ENCODE measurements at places on chromosomes 7 and 10.

- no peak for DNase-seq
These were observed 62.5 kb upstream of the KMT2E start for GRCh38 chr7:104951546-104951945.

GRCh38 chr10:49389361-49389933 lies 6.4 kb downstream of the DRGX start:
- DNase-seq = no peak

- no peak for DNase-seq
These were observed 104.7 kb upstream of the RHEB start for GRCh38 chr7:151624246-151624928.

- no peak for DNase-seq
These were observed 1148.5 kb upstream of the CELF2 start for GRCh38 chr10:9869205-9869604.

GRCh38 chr7:149689291-149689721 lies 84.1 kb downstream of the ZNF467 start:
- no peak for DNase-seq

- DNase-seq = no peak
These were observed 3.0 kb downstream of the BRI3 start for GRCh38 chr7:98284335-98285036.

DNA sequence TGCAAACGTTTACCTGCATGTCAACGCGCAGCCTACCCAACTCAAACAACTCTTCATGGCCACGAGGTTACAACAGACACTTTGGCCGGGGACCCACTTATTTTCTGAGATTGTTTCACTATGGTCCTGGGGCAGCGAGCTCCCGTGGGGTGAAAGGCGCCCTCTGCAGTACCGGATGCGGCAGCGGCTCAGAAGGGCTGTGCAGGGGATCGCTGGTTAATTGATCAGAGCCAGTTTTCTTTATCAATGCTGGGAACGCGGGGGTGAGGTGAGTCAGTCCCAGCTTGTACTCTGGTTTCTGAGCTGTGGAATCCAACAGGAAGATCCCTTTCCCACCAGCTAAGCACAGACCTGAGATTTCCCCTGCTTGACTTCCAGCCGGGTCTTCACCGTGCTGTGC lies 366.5 kb upstream of the KLF6 start:
- no peak for DNase-seq

DNA sequence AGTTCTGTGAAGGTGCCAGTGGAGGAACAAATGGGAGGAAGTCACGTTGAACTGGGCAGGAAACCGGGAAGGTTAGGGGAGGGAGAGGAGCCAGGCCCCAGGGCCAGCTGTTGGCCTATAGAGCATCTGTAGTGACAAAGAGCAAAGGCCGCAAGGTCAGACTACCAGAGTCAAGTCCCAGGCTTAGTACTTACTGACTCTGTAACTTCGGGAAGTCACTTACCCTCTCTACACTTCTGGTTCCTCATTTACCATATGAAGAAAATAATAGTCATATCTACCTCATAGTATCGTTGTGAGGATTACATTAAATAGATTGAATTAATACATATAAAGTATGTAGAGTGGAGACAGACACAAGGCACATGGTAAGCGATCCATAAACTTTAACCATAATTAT lies 101.8 kb upstream of the FZD1 start:
- no peak for DNase-seq

DNA sequence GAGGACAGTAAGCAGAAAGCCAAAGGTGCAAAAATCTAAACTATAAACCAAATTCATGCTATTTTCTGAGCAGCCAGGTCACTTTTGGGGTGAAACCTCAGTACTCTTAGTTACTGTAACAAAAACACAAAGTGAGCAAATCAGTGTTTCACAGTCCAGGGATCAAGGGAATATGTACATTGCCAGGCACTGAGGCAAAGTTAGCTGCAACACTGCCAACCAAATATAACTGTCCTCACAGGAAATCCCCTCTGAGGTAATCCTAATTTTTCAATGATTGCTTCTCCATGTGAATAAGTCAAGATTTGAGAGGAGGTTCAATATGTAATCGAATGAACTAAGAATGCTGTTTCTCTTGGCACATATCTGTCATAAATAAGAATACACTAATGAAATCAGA lies 229.7 kb downstream of the TSPAN12 start:
- DNase-seq = no peak

DNA sequence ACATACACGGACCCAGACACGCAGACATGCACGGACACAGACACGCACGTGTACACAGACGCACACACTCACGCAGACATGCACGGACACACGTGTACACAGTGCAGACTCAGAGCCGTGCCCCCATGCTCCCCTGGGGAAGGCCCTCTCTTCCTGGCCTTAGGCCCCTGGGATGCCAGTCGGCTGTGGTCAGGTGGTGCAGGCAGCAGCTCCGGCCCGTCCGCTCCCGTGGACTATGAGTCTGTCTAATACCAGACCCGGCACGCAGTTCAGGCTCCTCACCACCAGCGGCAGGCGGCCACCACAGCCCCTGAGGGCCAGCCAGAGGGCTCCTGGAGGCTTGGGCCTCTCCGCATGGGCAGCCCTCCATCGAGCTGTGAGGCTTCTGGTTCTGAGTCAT lies 52.0 kb upstream of the NKX6-2 start:
- no peak for DNase-seq

GRCh38 chr7:129835569-129835968 lies 117.2 kb downstream of the UBE2H start:
- no peak for DNase-seq

GRCh38 chr10:117260084-117260483 lies 19.2 kb downstream of the SLC18A2 start:
- DNase-seq = no peak

DNA sequence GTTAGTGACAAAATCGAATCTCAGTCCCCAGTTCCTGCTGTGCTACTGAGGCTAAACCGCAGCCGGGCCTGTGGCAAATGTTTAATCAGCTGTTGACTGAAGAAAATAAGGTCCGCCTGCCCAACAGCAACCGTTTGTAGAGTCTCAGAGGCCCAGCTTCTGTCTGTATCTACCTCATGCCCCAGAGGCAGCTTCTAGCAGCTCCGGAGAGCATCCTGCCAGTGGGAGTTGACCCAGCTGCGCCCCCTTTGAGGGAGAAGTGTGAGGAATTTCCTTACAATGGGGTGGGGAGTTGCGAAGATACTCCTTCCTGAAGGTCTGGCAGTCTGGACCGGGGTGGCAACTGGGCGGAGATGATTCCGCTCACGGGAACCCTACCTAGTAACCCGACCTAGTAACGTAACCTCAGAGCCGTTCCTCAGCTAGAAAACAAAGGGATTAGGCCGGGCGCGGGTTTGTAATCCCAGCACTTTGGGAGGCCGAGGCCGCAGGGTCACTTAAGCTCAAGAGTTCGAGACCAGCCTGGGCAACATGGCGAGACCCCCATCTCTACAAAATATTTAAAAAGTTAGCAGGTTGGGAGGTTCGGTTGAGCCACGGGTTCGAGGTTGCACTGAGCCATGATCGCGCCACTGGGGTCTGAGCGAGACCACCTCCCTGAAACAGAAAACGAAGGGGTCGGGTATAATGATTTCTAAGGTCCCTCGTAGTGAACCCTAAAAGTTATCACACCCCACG lies 846 bp upstream of the ZNF775 start:
- no peak for DNase-seq

GRCh38 chr10:100204370-100204769 lies 18.5 kb upstream of the ERLIN1 start:
- no peak for DNase-seq

- no peak for DNase-seq
These were observed 560.2 kb downstream of the SUGCT start for GRCh38 chr7:40694991-40695390.

GRCh38 chr10:23343591-23344240 lies 881 bp downstream of the C10orf67 start:
- peak; percentile 41 for DNase-seq

- no peak for DNase-seq
These were observed 280.5 kb downstream of the KCND2 start for GRCh38 chr7:120553491-120553890.

GRCh38 chr7:82441669-82442478 lies 1.7 kb downstream of the CACNA2D1 start:
- no peak for DNase-seq

GRCh38 chr7:27611059-27611458 lies 51.6 kb downstream of the HIBADH start:
- DNase-seq = no peak

DNA sequence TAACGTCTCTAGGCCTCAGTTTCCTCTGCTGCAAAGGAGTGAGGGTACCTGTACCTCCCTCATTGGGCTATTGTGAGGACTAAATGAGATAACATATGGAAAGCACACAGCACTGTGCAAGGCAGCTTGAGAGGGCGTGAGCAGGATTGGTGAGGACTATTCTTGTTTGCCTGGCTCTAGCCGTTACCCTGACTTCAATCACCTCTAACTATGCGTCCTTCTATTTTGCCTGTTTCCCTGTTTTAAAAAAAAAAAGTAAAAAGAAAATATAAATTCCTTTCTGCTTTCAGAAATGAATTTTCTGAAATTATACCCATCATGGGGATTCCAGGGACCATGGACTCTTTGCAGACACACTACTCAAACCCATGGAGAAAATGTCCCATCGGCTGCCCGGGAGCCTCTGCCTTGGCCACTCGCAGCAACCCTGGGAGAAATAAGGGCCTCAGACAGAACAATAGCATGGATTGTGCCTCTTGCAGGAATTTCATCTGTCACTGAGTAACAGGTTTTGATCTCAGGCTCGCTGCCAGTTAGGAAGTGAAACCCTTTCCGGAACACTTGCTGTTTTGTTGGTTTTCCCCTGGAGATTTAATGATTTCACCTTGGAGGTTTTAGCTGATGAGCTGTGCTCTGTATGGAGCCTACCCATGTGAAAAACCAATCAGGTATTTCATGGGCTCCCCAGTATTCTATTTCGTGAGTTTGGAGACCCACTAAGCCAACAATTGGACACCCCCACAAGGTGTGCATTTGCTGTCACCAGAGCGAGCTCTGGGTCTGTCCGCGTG lies 55.6 kb downstream of the STEAP1B start:
- DNase-seq = no peak

GRCh38 chr7:128792471-128793180 lies 858 bp downstream of the CCDC136 start:
- no peak for DNase-seq

DNA sequence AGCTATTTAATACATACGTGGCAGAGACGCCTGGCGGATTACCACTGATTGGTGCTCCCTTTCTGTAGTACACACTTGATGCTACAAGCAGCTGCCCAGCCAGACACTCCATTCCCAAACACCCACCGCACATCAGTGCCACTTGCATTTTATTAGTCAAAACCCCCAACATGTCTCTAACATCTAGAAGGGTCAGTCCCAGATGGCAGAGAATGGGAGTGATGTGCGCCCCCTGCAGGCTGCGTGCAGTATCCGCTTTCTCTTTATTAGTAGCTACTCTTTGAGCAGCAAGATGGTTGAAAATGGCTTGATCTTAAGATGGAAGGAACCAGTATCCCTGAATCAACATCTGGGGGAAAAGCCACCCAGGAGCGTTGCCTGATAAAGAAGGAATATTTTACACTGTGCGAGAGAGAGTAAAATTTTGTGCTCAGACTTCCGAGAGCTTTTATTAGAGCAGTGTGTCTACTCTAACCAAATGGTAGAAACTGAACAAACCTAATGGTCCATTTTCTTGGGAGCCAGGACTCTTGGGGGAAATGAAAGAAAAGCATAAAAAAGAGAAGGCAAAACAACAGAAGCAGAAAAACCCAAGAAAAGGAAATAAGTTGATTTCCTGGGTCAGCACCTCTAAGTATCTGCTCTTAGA lies 78.3 kb downstream of the ST8SIA6 start:
- no peak for DNase-seq

- DNase-seq = no peak
These were observed 5.6 kb downstream of the PDSS1 start for GRCh38 chr10:26703096-26703495.

DNA sequence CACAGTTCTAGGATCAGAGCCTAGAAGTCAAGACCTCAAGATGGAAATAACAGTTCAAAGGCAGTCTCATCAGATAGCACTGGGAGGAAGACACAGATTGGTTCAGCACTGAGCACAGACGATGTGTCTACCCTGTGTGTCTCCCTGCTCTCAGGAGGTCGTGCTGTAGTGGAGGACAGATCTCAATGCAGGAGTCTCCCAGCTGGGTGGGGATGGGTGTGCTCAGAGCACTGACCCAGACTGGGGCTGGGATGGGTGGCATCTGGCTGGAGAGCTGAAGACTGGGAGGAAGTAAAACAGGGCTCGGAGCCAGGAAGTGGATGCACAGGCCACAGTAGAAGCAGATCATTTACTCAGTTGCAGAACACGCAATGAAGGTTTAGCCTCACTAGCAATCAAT lies 69.5 kb upstream of the GDF10 start:
- DNase-seq = no peak

DNA sequence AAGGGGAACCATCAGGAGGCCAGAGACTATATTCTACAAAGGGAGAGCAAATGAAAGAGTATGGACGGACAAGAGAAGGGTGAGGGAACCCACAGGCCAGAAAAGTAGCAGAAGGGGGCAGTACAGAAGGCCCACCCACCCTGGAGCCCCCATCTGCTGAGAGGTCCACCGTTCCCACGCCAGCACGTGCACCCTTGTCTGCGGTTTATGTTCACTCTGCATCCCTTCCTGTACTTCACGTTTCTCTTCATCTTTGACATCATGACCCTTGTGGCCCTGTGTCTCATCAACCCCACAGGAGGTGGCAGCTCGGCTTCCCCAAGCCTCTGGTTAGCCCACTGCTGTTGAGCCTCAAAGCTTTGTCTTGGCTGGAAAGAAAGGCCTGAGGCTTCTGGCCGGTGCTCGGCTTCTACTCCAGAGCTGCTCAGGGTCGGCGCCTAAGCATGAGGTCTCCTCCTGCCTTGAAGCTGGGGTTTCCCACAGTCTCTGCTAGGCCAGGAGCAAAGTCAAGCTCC lies 138.0 kb downstream of the DLG5 start:
- DNase-seq = no peak

DNA sequence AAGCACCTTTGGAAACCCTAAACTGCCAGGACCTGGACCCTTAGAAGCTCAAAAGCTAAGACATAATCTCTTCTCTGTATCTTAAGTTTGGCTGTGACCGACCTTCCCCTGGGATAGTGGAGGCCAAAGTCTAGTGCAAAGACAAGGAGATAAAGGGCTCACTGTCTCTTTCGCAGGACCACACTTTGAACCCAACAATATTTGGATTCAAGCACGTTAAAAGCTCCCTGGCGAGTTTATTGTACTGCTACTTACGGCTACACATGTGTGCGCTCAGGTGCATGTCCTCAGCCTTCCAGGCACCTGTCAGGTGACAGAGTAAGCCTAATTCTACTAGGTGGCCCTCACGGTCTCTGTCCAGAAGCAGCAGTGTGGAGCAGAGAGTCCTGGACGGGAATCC lies 55.9 kb downstream of the PNLIPRP2 start:
- no peak for DNase-seq

DNA sequence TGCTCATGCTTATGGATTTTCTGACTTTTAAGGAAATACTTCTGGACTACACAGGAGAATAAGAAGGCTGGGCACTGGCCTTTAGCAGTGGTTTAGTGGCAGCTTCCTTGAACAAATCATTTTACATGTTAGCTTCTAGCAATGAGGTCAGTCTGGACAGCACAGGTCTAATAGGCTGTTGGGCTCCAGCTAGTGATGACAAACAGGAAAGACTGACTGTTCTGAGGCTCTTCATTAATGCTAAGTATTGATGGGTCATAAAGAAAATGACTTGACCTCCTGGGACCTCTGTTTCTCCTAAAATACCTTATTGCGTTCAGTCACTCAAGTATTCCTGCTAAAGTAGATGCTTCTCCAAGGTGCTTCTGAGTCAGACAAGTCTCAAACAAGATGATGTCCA lies 4.9 kb upstream of the RHOBTB1 start:
- no peak for DNase-seq

Data from activated T-cell treated with anti-CD3 and anti-CD28 coated beads for 4 hours (primary cell).